ENCODE measurements at places on chromosomes 2 and 18.

DNA sequence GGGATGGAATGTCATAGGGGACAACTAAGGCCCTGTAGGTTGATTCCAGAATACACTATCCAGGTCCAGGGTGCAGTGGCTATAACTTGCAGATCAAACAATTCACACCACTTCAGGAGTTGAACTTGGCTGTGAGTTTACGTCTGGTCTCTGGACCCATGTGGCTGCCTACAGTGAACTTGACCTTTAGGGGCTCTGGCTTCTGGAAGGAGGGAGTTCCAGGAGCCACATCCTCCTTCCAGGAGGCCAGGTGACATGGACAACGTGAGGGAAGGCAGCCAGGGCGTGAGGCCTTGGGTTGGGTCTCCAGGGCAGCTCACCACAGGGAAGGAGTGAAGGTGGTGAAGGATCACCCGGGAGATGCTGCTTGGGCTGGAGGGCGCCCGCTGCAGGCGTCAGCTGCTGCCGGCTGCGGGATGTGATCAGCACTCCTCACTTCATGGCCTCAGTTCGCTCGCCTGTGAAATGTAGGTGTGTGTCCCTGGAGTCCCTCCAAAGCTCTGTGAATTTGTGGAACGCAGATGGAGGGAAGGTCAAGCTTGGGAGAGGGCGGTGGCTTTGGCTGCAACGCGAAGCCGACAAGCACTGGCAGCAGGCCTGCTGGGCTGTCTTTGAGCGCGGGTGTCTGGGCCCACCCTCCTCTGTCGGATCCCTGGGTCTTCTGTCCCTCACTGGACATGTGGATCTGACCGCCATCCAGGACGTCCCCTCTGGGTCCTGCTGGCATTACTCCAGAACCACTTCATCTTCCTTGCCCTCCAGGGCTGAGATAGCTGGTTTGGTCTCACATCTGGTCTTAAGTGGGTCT is 146.5 kb downstream of the GLI2 start:
- no peak for DNase-seq

- DNase-seq, result peak; percentile 8
These were observed 48.5 kb upstream of the PROKR1 start for GRCh38 chr2:68594674-68595492.

DNA sequence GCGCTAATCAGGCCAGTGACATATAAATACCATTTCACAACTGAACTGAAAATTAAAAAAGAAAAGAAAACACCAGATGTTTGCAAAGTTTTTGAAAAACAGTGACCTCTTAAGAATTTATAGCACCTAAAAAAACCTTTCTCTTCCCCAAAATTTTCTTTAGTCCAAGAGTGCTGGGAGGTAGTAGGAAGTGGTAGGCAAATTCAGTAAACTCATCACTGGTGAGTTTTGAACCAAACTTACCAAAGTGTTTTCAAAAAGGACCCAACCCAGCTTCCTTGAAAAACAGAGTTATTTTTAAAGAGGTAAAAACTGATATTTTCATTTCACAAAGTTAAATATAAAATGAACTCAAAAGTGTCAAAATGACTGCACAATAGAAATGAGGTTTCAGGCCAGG is 90.4 kb downstream of the TMEM247 start:
- no peak for DNase-seq

GRCh38 chr2:233428008-233428407 is 73.7 kb downstream of the DGKD start:
- no peak for DNase-seq

DNA sequence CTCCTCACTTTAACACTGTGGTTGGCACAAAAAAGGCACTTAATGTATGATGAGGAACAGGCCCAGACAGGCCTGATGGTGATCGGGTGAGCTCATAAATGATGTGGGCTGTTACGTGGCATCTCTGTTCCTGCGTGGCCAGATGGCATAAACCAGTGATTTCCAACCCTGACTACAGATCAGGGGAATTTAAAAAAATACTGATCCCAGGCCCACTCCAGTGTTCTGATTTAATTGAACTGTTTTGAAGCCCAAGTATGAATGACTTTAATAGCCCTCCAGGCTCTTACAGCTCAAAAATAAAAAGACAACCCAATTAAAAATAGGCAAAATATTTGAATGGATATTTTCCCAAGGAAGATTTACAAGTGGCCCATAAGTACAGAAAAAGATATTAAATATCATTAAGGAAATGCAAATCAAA is 48.2 kb downstream of the LIPG start:
- no peak for DNase-seq

DNA sequence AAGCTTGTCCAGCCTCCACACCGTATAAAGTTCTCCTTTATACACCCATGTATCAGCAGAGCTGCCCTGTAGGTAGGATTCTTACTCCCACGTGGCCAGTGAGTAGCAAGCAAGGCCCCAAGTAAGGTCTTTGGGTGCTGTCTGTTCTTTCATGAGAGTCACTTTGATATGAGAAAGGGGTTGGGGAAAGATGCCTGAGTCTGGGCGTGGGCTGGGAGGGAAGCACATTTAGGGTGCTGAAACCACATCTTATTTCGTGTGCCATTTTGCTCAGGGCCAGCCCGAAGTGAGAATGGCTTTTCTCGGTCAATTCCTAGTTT is 436 bp upstream of the ITPRIPL1 start:
- DNase-seq, result no peak

GRCh38 chr2:66438498-66438833 is 3.5 kb downstream of the MEIS1 start:
- no peak for DNase-seq

Measured in activated CD8-positive, alpha-beta memory T cell treated with anti-CD3 and anti-CD28 coated beads for 1 hour (primary cell).